Activated CD8-positive, alpha-beta memory T cell treated with anti-CD3 and anti-CD28 coated beads for 1 hour (primary cell): ENCODE measurements at places on chromosomes 4 and X.

GRCh38 chr4:127849505-127850234, 31.0 kb upstream of the PLK4 start:
- no peak for DNase-seq

GRCh38 chr4:123350191-123350544, 46.4 kb upstream of the SPRY1 start:
- DNase-seq = no peak

GRCh38 chr4:7861440-7861881, 78.2 kb downstream of the AFAP1 start:
- no peak for DNase-seq

GRCh38 chr4:56480691-56481090, 13.3 kb downstream of the SRP72 start:
- DNase-seq = no peak

GRCh38 chr4:103073792-103074438, 2.6 kb downstream of the SLC9B2 start:
- DNase-seq = no peak

- no peak for DNase-seq
These were observed 29.9 kb downstream of the UPRT start for GRCh38 chrX:75303795-75304194.

- no peak for DNase-seq
These were observed 59.8 kb downstream of the ARSJ start for GRCh38 chr4:113919611-113920010.

DNA sequence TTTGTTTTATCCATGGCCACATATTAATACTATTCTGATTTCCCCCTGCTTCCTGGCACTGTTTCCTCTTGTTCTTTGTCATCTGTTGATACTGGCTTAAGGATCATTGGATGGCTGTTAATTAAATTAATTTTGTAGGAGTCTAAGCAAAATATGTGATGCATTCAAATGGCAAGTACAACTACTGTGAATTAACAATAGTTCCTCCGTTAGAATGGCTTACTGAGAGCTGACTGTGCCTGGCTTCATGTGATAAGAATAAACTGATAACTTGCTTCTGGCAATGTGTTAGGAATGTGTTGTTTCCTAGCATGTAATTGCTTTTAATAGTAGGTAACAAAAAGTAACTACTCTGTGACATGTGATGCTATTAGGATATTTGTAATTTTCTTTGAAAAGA, 98.5 kb downstream of the RPA4 start:
- DNase-seq = no peak

DNA sequence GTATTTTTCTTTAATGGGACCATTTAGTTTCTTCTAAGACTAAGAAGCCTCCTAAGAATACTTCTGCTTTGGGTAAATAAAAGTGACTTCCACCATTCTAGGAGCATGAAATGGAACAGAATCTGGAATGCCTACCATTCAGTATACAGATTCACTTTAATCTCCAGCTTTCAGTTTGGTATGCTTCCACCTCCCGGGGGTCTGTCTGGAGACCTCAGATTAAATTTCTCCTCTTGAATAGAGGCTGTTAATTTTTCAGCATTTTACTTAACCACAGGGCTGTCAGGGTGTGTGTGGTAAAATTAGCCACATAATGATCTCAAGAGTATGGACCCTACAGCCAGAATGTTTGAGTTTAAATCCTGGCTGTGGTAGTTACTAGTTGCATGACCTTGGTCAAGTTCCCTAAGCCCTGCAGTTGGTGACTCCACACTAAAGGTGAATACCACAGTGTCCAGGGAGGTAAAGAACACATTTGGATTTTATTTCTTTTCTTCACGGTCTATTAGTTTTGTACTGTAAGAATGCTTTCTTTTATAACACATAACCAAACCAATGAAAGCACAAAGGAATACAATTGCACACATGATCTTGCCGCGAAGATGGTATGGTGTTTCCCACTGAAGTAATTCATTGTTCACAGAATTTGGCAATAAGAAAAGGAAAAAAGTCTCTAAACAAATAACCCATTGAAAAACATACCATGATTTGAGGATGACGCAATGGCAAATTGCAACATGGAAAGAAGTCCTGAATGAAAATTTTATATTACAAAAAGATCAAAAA, 37.3 kb upstream of the TRIM2 start:
- DNase-seq = no peak

DNA sequence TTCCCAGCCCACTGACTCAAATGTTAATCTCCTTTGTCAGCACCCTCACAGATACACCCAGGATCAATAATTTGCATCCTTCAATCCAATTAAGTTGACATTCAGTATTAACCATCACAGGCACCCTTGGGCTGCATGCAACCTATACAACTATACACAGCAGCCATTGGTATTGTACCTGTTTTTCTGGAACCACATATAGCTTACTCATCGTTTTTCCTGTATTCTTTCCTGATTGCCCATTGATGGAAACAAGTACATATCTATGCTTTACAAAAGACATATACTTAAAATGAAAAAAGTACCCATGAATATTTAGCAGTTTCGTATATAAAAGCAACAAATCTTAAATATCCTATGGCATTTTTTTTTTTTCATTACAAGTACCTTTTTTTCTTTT, 3.7 kb upstream of the FOXR2 start:
- DNase-seq = no peak

GRCh38 chrX:148573119-148573518, 72.7 kb downstream of the AFF2 start:
- no peak for DNase-seq

DNA sequence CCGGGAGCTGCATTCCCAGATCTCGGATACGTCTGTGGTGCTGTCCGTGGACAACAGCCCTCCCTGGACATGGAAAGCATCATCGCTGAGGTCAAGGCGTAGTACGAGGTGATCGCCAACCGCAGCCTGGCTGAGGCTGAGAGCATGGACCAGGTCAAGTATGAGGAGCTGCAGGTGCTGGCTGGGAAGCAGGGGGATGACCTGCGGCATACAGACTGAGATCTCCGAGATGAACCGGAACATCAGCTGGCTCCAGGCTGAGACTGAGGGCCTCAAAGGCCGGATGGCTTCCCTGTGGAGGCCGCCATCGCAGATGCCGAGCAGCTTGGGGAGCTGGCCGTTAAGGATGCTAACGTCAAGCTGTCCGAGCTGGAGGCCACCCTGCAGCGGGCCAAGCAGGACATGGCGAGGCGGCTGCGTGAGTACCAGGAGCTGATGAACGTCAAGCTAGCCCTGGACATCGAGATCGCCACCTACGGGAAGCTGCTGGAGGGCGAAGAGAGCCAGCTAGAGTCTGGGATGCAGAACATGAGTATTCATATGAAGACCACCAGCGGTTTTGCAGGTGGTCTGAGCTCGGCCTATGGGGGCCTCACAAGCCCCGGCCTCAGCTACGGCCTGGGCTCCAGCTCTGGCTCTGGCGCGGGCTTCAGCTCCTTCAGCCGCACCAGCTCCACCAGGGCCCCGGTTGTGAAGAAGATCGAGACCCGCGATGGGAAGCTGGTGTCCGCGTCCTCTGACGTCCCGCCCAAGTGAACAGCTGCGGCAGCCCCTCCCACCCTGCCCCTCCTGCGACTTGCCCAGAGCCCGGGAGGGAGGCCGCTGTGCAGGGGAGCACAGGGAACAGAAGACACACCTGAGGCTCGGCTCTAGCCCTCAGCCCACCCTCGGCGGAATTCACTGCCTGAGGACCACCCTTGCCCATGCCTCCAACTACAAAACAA, 29.4 kb upstream of the GABRA3 start:
- DNase-seq = no peak

GRCh38 chr4:174434455-174434854, 87.8 kb downstream of the HPGD start:
- DNase-seq = no peak

GRCh38 chr4:13483136-13483767, 888 bp downstream of the RAB28 start:
- DNase-seq = no peak

- no peak for DNase-seq
These were observed 25.7 kb downstream of the SPANXN2 start for GRCh38 chrX:143694885-143695284.

DNA sequence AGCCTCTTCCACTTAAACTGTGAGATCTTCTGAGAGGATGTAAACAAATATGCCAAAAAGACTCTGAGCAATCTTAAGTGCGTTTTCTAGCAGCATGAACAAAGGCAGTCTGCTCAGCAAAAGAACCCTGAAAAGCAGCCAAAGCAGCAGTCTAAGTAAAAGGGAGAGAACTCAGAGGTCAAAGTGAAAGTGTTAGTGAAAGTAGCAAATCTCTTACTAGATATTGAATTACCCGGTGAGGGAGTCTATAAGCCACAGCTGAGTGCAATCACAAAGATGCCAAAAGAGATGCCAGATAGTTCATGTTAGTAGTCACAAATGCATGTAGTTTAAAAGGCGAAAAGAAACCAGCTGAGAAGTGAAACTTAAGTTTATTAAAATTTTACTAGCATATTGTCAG, 7.9 kb upstream of the GNRHR start:
- DNase-seq = no peak

GRCh38 chr4:84279678-84280077, 219.4 kb downstream of the NKX6-1 start:
- no peak for DNase-seq

DNA sequence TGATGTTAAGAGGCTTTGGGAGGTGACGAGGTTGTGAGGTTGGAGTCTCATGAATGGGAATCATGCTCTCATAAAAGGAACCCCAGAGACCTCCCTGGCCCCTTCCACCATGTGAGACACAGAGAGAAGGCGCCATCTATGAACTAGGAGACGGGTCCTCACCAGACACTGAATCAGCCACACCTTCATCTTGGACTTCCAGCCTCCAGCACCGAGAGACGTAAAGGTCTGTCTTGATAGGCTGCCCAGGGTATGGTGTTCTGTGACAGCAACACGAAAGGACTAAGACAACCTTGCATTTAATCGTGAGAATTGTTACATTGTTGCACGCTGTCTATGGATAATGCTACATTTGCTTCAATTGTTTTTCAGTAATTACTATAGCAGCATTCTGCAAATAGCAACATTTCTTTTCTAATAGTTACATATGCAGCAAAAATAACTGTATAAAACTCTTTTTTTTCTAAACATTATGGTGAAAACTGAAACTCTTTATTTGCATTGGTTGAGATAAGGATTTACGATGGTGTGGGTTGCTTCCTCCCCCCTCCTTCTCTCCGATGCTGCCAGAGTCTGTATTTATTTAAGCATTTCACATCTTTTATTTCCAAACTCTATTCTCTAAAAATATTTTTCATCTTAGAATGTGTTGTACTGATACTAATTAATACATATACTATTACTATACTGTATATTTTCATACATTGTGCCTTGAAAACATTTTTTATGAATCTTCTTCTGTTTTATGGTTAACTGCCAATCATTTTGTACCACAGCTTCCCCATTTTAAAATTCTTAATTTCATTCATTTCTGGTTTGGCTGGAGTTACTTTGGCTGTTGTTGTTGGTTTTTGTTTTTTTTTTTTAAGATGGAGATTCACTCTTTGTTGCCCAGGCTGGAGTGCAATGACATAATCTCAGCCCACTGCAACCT, 26.4 kb upstream of the AKAP17A start:
- DNase-seq = no peak

DNA sequence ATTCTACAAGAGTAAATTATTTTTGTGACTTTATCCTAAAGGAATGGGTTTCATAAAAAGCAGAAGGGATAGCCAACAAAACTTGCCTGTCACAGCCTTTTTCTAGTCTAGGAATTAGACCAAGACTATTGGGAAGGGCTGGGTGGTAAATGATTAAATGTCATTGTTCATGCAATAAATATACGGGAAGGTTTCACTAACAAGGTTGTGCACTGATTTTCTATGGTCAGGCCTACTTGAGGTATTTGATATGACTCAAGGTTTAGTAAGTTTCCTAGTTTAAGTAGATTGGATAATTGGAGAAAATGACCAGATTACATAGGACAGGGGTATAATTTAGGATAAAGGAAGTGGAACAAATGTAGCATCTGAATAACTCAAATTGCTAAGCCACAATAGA, 249.1 kb upstream of the BMP3 start:
- no peak for DNase-seq

- no peak for DNase-seq
These were observed 124.5 kb downstream of the CFAP299 start for GRCh38 chr4:80459918-80460473.

- DNase-seq = no peak
These were observed 2.4 kb downstream of the KCTD8 start for GRCh38 chr4:44446191-44446590.

DNA sequence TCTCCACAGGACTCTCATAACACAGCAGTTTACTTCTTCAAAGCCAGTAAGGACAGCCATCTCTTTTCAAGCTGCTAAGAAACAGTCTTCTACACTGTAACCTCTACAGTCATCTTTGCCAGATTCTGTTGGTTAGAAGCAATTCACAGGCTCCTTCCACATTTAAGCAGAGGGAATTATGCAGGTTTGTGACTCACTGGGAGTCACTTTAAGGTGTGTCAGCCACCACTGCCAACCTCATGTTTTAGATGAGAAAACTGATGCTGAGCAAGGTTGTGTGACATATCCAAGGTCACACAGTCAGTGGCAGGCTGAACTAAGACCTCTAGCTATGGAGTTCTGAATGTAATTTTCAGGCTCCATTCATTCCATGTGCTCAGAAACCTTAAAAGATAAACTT, 143.5 kb downstream of the QDPR start:
- no peak for DNase-seq

- DNase-seq = no peak
These were observed 21.1 kb downstream of the KLHL5 start for GRCh38 chr4:39083164-39083563.

- DNase-seq = no peak
These were observed 38.4 kb upstream of the FAM9B start for GRCh38 chrX:9072281-9072680.

DNA sequence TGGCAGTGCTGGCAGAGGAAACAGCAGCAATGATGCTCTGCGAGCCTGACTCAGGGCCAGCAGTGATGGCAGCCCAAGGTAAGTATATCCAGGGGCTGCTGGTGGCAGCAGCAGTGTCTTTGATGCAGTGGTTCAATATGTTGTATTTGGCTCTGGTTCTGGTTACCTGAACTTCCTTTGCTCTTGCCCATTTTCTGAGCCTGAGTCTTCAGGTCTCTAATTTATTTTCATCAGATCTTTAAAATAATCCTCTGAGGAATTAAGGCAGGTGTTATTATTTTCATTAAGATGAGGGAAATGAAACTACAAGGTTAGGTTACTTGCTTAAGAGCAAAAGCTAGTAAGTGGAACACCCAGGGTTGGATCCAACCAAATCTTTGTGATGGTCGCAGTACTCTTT, 102.8 kb upstream of the BMP2K start:
- no peak for DNase-seq

GRCh38 chr4:24885342-24885741, 27.5 kb downstream of the CCDC149 start:
- DNase-seq = no peak

DNA sequence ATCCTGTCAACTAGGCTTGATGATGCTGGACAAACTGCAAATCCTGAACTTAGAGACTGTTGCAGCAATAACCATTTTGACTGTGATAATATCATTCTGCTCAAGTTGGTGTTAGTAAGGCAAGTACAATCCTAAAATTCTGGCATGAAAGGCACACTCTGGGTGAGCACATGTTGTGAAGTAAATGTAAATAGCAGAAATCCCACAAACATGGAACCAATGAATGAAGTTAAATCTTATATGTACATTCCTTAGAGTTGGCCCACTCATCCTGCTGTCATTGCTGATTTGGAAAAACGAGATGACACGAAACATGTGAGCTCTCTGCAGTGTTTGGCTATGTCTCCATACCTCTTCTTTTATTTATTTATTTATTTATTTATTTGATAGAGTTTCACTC, 21.0 kb downstream of the RBM47 start:
- DNase-seq = no peak
